ENCODE measurements at places on chromosomes 12 and 14. TPM values are rescaled to one million over a fixed set of nuclear protein-coding genes. Genes with fewer than 3 reads are reported as not detected.

DNA sequence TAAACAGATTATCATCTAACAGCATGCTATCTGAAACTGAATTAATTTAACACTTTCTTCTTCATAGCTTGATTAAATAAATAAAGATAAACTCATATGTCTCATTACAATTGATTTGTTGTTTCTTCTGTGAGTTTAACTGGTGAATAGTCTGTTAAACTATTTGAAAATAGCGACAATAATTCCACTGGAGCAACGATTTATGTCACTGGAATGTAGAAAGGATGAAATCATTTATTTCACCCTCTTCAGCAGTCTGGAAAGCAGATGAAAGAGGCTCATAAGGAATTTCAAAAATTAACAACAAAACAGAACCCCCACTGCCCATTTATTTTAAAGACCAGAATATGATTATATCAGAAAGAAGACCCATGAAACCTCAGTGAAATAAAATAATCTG is 1165.1 kb upstream of the USP15 start:
- H3K4me3 ChIP-seq: no peak overlapping the region
- H3K27ac ChIP-seq: no peak overlapping the region
- H3K4me1 ChIP-seq: no peaks in the 10 kb centered on the region
- no peaks in the 10 kb centered on the region for H3K27me3 ChIP-seq
- no peak for DNase-seq
- H3K36me3 ChIP-seq: no peaks in the 10 kb centered on the region

The RFLNA gene
- total RNA-seq: 1.0 TPM

DNA sequence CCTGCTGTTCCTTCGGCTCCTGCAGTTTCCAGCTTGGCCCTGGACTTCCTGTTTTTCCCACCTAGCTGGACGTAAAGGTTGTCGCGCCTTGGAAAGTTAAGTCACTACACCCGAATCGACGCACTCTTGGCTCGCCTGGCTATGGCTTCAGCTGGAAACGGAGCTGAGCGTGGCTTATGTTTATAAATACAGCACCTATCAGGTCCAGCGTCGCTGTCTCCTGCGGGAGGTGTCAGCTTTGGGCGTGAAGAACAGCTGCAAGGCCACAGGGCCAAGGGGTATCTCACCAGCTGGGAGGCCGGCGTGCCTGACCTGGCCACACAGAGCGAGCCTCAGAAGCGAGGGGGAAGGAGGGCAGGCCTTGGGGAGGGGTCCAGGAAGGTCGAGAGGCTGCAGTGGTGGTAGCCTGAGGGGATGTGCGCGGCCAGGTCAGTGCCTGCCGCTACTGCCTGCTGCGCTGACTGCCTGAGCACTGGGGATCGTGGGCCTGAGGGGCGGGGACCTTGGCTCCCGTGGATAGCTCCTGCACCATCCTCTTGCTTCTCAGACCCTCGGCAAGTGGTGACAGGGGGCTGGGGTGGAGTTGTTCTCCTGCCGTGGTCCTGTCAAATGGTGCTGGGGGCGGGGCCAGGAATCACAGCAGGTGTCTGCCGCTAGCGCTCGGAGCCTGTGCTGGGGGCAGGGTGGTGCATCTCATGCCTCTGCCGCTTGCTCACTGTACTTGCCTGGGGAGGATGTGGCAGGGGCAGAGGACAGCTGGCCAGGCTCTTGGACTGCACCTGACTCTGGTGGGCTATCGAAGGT is 12.5 kb downstream of the PACS2 start:
- no peaks in the 10 kb centered on the region for H3K27me3 ChIP-seq
- peaks cover 33% of the 10 kb centered on the region for H3K4me1 ChIP-seq
- no peak overlapping the region for H3K4me3 ChIP-seq
- no peaks in the 10 kb centered on the region for H3K36me3 ChIP-seq

The OR5AU1 gene
- total RNA-seq: not detected

DNA sequence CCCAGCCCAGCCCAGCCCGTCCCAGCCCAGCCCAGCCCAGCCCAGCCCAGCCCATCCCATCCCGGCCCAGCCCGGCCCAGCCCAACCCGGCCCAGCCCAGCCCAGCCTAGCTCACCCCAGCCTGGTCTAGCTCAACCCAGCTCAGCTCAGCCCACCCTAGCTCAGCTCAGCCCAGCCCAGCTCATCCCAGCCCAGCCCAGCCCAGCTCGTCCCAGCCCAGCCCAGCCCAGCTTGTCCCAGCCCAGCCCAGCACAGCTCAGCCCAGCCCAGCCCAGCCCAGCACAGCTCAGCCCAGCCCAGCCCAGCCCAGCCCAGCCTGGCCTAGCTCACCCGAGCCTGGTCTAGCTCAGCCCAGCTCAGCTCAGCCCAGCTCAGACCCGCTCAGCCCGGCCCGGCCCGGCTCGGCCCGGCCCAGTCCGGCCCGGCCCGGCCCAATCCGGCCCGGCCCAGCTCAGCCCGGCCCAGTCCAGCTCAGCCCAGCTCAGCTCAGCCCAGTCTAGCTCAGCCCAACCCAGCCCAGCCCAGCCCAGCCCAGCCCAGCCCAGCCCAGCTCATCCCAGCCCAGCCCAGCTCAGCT is 184.7 kb downstream of the TMEM121 start:
- H3K4me3 ChIP-seq: no peak overlapping the region
- H3K36me3 ChIP-seq: no peaks in the 10 kb centered on the region
- H3K27me3 ChIP-seq: no peaks in the 10 kb centered on the region
- no peak for DNase-seq

The VCPKMT gene
- 6.2 TPM for total RNA-seq

The APOF gene
- total RNA-seq: not detected

- no peaks in the 10 kb centered on the region for H3K27me3 ChIP-seq
- no peak overlapping the region for H3K27ac ChIP-seq
- no peak overlapping the region for H3K4me3 ChIP-seq
- DNase-seq: no peak
- H3K4me1 ChIP-seq: no peaks in the 10 kb centered on the region
Measured at GRCh38 chr12:131758016-131758739, 47.3 kb downstream of the SFSWAP start.
